ENCODE measurements at places on chromosomes 1 and 21. TPM values are rescaled to one million over a fixed set of nuclear protein-coding genes. Genes with fewer than 3 reads are reported as not detected.

Gene CLCNKA
- polyA plus RNA-seq = 13.0 TPM

Gene HSD11B1
- 0.29 TPM for polyA plus RNA-seq

Gene CDA
- 6.2 TPM for polyA plus RNA-seq

Gene CCDC190
- polyA plus RNA-seq = not detected

Gene SLC6A17
- polyA plus RNA-seq = 0.89 TPM

Gene OR2M3
- polyA plus RNA-seq = 0.03 TPM

Gene TRIM67
- 0.07 TPM for polyA plus RNA-seq

Gene S100A2
- 9.2 TPM for polyA plus RNA-seq

Data from right renal cortex interstitium (tissue), 3 donors.